ENCODE measurements at places on chromosomes 2 and 18.

DNA sequence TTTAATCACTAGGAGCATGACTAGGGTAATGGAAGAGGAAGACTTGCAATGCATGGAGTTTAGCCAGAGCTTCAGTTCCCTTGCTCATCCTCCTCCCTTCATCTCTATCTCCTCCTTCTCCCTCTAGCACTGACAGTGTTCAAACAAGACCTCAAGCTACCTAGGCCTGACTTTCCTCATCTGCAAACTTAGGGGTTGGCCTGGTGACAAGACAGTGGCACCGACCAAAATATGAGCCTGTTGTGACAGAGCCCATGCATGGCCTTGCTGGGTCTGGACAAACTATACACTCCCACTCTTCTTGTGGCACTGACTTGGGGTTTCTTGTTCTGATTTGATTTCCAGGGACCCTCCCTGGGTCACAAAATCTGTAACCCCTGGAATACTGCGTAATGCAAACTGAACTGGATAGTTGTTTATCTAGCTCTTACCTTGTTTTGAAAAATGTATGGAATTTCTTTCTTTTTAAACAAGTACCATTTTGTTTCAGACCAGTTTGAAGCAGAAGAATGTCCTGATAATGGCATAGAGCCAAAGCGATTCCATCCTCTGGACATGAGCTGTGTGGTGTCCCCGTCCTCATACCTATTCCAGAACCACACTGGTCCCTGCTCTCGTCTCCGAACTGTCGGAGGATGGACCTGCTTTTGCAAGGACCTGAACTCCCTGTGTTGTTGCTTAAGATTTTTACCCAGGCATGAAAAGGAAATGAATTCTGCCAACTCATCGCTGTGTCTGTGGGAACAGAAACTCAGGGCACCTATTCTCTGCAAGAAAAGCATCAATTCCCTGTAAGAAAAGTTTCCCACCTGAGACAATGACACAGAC lies 33.4 kb upstream of the PPP4R1 start:
- no peak for DNase-seq

DNA sequence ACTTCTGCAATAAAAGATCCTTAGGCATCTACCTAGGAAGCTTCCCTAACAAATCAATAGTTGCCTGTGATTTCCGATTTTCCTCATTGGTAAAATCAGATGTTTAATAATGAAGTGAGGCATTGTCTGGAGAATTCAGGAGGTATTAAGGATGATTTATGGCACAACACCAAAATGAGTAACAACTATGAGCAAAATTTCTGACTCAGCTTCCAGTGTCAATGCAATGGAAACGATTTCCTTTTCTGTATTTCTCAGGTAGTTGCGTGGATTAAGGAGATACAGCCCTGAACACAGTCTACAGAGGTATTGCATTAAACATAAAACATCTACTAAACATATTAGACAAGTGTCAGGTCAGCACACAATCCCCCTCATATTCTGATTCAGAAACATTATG lies 99.5 kb downstream of the EPB41L3 start:
- DNase-seq, result no peak

- DNase-seq, result no peak
Measured at GRCh38 chr2:197028230-197028629, 101.7 kb upstream of the PGAP1 start.

- no peak for DNase-seq
Measured at GRCh38 chr18:73462092-73462491, 594.3 kb upstream of the NETO1 start.

DNA sequence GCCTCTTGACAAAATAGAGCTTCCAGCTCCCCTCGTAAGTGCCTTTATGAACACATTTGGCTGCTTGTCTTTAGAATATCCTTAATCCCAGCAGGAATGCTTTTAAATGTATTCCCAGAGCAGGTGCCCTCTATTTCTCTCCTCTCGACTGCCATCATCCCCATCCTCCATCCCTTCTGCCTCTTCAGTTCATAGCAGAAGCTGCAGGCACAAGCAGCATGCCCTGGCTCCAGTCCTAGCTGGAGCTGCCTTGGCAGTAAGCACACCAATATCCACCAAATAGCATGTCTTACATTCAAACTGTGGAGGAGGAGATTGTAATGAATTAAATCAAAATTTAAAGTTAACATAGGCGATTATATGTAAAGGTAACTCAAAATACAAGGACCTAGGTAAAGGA lies 891.3 kb upstream of the SLC39A10 start:
- DNase-seq, result no peak

DNA sequence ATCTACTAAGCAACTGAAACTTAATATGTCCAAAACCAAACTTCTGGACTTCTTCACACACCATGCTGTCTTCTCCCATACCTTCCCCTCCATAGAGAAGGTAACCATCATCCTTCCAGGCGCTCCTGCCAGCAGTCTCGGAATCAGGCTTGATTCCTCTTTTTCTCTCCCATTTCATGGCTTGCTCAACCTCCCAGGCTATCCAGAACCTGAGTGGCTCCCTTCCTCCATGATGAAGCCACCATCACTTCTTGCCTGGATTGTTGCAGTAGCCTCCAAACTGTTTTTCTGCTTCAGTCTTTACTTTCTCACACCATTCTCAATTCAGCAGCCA lies 40.1 kb upstream of the NDUFV2 start:
- no peak for DNase-seq
